ENCODE measurements at places on chromosomes 13 and 19.

DNA sequence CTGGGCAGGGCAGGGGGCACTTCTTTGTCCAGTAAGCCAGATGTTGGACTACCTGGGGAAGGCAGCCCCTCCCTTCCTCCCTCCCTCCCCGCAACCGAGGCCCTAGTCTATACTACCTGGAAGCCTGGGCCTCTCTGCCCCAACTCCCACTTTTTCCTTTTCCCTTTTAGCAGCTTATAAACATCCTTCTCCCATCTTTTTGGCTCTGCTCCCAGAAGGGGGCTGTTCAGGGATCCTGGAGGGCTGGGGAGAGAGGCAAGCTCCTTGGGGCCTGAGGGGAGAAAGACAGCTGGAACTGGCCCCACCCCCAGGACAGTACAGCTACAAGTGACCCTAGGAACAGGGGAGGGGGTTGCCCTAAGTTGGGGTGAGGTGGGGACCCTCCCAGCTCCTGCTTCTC lies 44.9 kb downstream of the LYL1 start:
- no peak for DNase-seq

DNA sequence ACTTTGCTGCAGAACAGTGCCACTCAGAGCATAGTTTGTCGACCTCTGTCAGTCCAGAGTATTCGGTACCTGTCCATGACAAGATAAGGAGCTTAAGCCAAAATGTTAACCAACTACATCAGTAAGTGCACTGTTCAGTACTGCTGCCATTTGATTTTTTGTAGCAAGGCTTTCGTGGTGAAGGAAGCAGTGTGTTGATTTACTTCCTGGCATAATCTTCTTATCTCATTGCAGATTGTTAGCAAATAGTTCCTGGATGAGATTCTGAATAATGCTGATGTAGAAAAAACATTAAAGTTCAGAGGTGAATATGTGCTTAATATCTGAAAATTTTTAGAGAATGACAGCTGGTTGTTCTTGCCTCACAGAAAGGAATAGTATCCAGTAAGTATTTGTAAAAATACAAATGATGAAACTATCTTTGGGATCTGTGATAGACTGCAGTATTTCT lies 85.7 kb downstream of the LRRC63 start:
- no peak for DNase-seq

- no peak for DNase-seq
These were observed 96.7 kb downstream of the GJA3 start for GRCh38 chr13:20064128-20064527.

DNA sequence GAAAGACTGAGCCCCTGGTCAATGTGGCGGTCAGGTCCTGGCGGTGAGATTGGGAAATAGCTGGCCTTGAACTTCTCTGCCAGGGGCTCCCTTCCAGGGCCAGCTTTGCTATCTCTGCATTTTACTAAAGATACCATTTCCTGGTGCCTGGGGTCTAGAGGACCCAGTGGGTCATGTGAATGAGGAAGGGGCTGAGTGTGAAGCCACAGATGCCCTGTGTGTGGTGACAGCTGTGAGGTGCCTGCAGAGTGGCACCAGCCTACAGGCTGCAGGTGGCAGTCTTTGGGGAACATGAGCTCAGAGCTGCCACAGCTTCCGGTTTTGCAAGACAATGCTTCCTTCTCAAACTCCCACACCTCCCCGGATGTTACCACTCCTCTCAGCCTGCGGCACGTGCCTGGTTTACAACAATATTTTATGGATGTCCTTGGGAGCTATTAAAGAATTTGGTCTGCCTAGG lies 5.2 kb upstream of the MLNR start:
- peak; percentile 42 for DNase-seq

GRCh38 chr19:49814010-49814409 lies 918 bp upstream of the FUZ start:
- no peak for DNase-seq

- peak; percentile 20 for DNase-seq
These were observed 12.1 kb upstream of the KLK14 start for GRCh38 chr19:51094696-51095279.

DNA sequence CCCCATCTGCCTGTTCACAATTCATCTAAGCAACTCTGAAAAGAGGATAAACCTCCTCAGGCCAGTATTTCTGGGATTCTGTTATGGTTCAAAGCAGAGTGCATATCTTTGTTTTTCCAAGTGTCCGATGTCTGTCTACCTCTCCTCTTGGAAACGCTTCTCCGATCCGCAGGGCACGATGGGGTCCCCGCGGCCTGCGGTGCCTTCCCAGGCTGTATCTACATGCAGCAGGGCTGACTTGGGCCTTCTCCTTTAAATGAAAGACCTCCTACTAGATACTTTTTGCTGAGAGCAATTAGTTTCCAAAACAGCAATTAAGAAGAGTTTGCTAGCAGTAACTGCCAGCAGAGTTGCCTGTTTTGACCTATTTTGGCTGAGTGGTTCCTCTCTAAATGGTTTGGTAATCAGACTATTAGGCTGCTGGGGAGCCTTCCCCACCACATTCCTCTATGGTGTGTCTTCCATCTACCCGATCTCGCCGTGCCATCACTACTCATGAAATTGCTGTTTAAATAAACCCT lies 23.5 kb downstream of the COL4A2 start:
- no peak for DNase-seq

DNA sequence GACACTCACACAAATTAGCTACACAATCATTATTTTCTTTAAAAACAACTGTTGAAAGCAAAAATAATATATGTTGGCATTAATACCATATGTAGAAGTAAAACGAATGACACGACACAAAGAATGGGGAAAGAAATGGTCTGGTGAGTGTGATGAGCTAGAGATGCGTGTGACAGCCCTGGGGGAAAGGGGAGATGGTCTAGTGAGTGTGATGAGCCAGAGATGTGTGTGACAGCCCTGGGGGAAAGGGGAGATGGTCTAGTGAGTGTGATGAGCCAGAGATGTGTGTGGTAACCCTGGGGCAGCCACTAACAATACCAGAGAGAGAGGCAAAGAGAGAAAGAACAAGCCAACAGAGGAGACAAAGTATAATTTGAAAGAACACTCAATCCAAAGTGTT lies 22.3 kb upstream of the LAMP1 start:
- no peak for DNase-seq

DNA sequence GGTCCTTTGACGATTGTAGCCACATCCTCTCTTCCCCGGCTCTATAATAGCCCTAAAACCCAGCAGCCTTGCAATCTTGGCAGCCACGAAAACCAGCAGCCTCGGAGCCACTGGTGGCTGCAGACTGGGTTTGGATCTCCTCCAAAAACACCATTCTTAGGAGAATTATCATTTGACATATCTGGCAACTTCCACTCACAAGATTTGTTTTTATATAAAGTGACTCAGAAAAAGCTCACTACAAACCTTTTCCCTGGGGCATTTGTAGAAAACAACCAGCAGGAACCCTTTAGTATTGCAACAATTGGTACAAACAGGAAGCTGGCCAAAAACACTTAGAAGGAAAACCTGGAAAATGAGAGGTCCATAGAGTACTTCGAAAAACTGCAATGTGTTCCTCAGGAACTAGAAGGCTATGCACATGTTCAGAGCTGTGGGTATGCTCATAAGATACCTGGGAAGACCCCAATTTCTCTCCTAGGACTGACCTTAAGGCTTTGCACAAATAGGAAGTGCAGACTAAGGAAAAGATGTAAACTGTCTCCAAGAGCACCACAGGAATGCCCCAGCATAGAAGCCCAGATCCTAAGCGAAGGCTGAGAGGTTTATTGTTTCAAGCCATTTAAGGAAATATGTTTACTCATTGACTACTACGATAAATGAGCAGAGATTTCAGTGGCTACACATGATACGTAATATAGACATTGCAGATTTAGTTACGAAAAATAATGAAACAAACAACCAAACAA lies 71.2 kb downstream of the MYO16 start:
- no peak for DNase-seq

- DNase-seq, result no peak
These were observed 8.1 kb upstream of the PTBP1 start for GRCh38 chr19:788983-789700.

DNA sequence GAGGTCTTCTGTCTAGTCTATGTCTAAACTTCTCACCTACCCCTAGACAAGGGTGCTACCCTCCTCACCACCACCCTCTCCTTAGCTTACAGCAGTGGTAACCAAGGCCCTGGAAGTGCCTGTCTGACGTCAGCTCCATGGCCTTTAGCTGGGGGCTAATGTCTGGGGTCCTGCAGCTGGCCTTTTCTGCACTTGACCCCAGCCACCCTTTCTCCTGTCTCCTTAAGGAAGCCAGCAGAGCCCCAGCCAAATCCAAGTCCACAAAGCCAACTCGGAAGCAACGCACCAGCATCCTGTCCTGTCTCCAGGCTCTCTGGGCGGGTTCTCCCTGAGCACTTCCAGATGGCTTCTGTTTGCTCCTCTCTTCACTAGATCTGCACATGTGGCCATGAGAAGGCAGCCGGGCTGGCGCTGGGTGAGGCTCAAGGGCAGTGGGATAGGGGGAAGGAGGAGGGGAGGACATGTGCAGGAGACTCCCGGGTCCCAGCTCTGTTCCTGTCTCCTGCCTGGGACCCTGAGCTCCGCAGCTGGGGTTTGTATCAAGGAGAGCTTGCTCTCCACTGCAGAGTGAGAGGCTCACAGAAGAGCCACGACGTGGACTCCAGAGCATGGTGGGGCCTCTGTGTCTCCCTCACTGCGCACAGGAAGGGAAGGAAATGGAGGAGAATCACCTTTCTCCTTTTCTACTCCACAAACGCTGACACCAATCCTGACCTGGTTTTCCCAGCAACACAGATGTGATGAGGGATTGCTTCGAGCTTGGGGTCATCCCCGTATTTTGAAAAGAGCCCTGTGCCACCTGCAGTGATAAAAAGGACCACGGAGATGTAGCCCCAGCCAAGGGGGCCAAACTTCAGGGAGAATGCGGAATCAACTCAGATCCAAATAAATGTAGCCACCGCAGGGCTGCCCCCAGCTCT lies 204.2 kb downstream of the USP12 start:
- no peak for DNase-seq

DNA sequence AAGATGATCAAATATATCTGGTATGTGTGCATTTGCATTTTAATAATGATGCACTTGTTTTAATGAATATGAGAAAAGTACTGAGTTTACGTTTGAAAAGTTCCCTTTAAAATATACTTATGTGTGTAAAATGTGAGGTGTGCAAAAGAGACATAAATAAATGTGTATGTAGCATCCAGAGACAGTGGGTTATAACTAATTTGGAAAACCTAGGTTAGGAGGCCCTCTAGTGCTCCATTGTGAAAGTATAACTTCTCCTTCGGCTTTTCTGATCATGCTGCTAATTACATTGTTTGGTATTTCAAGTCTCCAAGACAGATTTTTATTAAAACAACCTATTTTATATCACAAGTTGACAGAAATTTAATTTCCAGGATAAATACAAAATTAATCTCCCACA lies 30.1 kb downstream of the SCEL start:
- DNase-seq, result no peak

GRCh38 chr13:110923777-110924638 lies 9.1 kb upstream of the ANKRD10 start:
- no peak for DNase-seq

GRCh38 chr19:33260628-33261418 lies 35.2 kb upstream of the SLC7A10 start:
- DNase-seq, result no peak

DNA sequence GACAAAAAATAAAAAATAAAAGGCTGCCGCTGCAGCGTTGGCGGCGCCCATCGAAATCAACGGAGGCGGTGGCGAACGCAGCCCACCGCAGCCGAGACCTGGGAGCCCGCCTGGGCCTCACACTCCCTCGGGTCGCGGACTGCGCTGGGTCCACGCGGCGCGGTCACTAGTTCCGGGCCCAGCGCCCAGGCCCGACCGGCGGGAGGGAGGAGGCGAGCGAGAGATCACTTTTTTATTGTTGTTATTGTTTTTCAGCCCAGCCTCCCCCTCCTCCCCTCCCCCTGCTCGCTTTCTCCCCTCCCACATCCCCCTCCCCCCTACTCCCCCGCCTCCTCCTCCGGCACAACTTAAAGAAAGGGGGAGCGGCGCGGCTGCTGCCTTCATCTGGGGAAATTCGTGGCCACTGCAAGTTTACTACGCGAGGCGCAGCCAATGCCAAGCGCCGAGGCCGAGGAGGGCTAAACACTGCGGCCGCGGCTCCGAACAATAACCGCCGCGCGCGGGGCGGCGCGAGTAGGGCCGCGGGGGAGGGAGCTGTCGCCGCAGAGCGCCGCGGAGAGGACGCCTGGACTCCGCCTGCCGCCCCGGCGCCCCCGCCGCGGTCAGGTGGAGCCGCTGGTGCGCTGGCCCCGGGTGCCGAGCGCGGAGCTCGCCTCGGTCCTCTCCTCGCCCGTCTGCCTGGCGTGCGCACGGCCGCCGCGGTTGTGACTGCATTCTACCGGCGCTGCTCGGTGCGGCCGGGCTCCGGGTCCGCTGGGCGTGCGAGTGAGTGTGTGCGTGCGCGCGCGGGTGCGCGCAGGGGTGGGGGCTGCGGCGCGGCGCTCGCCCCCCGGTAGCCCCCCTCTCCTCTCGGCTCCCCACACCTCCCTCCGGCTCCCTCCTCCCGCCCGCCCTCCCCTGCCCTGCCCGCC lies 505 bp upstream of the ZIC2 start:
- DNase-seq, result no peak

DNA sequence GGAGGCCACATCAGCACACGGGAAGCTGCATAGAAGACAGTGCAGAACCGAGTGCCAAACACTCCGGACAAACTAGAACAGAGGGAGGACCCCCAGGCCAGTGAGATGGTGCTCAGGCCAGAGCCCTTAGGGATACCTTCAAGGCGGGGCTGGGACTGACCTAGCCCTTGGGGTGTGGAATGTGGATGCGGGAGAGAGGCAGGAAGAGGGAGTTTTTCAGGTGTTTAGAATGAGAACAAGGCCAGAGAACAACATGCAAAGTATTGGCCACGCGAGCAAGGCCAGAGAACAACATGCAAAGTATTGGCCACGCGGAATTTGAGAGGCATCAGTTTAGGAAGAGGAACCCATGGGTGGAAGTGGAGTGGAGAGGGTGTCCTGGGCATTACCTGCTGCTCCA lies 65.1 kb upstream of the ATP12A start:
- DNase-seq, result no peak

- peak; percentile 69 for DNase-seq
These were observed 1.2 kb upstream of the KLF16 start for GRCh38 chr19:1864480-1865171.

DNA sequence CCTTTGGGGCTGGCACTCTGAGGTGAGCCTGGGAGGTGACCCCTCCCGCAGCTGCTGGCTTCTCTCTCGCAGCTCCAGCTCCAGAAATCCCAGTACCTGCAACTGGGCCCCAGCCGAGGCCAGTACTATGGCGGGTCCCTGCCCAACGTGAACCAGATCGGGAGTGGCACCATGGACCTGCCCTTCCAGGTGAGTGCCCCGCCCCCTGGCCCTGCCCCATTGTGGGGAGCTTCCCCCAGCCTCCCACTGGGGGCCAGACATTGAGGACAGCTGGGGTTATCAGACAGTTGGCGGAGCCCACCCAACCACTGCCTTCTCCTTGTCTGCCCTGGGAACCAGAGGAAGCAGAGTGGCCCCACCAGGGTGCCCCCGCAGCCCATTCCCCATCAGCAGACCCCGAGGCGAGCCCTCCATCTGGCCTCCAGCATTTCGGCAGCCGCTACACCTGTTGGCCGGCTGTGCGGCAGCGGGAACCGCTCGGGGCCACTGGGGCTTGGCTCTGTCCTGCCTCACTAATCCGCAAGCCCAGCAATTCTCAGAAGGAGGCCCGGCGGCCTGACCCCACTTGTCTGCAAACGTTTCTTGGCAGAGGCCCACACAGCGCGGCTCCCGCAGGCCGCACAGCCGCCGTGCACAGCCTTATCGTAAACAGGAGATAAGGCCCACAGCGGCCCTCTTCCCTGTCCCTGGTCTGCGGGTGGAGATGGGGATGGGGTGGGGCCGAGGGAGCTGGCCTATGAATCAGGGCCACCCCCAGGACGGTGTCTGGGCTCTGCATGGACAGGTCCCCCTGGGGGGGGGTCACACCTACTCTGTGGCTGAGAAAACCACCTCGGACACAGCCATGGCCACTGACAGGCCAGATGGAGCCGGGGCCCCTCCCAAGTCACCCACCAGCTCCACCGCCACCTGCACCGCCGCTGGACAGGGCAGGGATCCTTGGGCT lies 48.0 kb downstream of the COMP start:
- DNase-seq, result no peak

All from activated naive CD4-positive, alpha-beta T cell treated with Interleukin-2 at 50 U/mL for 16 hours (primary cell).